ENCODE measurements at places on chromosomes 6 and 20.

GRCh38 chr20:59664421-59664941, 60.1 kb downstream of the PHACTR3 start:
- no peak for DNase-seq

DNA sequence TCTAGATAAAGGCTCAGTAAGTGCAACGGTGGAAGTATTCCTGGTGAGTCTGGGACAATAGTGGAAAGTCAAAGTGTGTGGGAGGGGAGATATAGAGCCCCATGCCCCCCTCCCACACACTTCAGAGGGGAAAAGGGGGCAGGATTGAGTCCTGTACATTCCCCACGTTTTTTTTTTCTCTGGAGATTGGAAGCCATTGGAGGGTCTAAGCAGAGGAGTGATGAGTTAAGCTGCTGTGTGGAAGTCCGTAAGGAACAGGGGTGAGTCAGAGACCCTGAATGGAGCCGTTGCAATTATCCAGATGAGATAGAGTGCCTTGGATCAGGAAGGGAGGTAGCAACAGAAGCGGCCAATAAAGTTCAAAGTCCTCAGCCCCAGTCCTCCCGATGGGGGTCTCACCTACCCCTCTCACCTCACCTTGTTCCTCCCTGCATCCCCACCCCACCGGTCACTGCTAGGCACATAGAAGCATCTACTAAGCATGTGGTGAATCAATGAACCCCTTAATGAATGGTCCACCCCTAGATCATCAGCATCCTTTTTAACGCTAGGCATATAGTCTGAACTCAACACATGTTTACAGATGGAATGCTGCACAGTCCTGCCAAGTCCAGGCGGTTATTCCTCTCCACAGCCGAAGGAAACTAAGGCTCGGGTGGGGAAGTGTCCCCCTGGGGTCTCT, 662 bp upstream of the SLC9A8 start:
- peak; percentile 22 for DNase-seq

DNA sequence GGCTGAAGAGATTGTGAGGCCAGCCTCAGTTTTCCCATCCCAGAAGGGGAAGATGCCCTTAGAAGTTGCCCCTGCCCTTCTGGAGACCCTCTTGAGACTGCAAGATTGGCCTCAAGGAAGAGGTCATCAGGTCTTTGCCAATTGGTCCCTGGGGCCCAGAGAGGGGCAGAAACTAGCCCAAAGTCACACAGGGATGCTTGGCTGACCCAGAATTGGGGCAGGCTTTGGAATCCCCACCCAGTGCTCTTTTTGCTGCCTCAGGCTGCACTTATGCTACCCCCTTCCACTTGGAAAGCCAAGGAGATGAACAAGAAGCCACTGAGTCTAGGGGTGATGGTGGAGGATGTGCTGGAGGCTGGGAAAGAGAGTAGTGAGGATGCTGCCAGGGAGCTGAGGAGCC, 24.9 kb upstream of the FKBP1A start:
- no peak for DNase-seq

DNA sequence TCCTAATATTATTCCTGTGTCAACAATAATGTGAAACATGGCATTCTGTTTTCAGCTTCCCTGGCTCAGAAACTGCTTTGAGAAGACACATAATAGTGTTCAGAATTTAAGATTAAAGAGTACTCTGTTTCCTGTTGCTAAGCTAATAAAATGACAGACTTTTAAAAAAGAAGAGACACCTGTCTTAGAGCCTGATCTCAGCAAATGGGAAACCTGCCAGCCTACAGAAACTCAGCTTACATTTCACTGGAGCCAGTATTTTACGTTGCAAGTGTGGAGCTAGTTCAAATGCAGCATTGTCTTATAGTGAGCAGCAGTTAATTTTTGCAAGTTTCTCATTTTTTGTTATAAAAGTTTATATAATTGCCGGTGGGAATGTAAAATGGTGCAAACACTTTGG, 28.8 kb downstream of the KIZ start:
- no peak for DNase-seq

- no peak for DNase-seq
Measured at GRCh38 chr6:31558318-31558625, 10.9 kb downstream of the NFKBIL1 start.

- no peak for DNase-seq
Measured at GRCh38 chr6:110395221-110395620, 20.2 kb downstream of the DDO start.

DNA sequence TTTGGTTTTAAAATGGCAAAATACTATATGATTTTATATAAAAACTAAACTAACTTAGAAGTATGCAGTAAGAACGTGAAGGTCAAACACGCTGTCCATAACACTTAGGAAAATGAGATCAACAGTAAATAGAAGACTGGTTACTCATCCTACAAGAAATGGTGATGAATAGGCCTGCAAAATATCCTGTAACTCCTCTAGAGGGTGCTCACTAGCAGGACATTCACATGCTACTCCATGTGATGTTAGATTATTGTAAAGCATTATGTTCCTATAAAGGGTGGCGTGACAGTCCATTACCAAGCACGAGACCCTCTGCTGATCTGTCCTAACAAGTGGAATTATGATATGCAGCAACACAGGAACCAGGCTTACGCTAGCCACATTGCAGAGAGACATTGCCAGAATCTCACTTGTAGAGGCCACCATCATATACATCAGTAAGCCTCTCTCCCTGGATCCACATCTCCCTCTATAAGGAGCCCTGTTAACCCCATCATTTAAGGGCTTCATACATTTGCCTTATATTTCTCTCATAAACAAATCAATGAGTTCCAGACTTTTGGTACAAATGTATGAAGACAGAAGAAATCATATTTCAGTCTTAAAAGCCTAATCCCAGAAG, 18.0 kb upstream of the DEFB129 start:
- peak; percentile 17 for DNase-seq

DNA sequence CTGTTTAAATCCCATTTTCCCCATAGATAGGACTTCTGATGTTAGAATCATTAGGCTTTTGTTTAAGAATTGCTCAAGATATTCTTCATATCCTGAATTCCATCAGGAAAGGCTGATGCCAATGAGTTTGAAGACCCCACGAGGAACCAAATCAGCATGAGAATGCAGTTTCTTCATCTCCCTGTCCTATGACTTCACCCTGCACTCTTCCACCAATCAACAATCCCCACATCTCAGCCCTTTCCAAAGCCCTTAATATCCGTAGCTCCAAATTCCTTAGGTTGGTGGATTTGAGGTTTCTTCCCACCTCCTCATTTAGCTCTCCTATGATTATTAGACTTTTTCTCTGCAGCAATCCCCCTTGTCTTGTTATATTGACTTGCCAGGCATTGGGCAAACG, 88.3 kb upstream of the PRND start:
- no peak for DNase-seq

- DNase-seq, result no peak
Measured at GRCh38 chr20:61385731-61386130, 133.7 kb downstream of the CDH4 start.

DNA sequence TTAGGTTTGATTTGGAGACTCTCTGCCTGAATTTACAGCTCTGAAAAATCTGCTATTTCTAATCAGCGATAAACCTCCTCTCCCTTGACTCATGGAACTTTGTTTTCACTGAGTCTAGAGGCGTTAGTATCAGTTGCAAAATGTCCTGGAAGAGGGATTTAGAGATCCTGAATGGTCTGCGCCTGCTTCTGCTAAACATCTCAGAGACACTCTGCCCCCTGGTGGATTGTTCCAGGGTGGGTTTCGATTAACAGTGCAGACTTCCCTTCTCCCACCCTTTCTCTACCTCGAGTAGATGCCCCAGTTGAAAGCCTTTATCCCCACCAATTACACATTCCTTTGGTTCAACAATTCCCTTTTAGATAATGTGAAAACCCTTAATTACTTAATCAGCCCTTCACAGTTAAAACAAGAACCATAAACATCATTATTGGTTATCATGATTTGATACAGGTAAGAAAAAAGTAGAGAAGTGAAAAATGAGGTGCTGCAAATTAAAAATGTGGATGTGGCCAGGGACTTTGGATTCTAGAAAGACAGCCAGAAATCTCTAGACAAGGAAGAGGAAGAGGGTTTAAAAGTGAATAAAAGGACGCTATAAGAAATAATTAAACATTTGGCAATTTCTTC, 5.5 kb downstream of the HTR1B start:
- DNase-seq, result peak; percentile 69

- DNase-seq, result peak; percentile 46
Measured at GRCh38 chr6:107704347-107705013, 119.6 kb downstream of the SCML4 start.

DNA sequence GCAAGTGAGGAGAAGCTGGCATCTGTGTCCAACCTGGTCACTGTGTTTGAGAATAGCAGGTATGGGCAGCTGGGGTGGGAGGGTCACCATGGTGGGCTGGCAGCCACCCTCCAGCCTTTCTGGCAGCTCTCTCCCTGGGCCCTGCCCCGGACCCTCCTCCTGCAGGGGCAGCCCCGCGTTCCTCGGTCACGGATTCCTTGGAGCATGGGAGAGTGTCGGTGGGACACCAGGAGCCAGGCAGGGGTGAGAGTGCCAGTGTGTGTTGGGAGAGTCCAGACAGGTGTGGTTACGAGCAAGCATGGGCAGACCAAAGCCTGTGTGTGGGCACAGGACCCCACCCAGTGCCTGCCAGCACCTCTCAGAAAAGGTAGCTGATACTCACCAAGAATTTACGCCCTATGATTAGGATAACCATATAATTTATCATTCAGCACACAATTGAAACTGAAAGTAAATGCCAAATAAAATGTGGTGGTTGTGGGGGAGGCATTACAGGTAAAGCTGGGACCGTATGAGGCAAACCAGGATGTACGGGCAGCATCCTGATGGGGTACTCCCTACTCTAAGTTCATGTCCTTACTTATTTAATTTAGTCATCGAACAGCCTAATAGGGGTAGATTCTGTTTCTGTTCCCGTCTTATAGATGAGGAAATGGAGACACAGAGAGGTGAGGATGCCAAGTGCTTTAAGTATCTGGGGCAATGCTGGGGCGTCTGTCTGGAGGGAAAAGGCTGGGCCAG, 542 bp downstream of the FGD2 start:
- DNase-seq, result no peak

GRCh38 chr20:37155987-37156386, 23.1 kb upstream of the RPN2 start:
- no peak for DNase-seq

GRCh38 chr20:63066506-63067265, 59.9 kb upstream of the BHLHE23 start:
- DNase-seq, result no peak

Data from hepatic stellate cell (primary cell).